Camera-type eye (tissue), 1 donor: ENCODE measurements at places on chromosomes 2 and 18. TPM values are rescaled to one million over a fixed set of nuclear protein-coding genes. Genes with fewer than 3 reads are reported as not detected.

Gene FSHR
- not detected for total RNA-seq

Gene NEU2
- not detected for total RNA-seq

Gene EFEMP1
- total RNA-seq: 228 TPM

Gene C18orf54
- 11.0 TPM for total RNA-seq

Gene RIT2
- total RNA-seq: 0.38 TPM

Gene STAT4
- 5.8 TPM for total RNA-seq

Gene SPDYA
- 3.7 TPM for total RNA-seq

Gene FOXI3
- 7.1 TPM for total RNA-seq

Gene SMAD2
- 328 TPM for total RNA-seq

Gene MC2R
- not detected for total RNA-seq

Gene ERICH2
- total RNA-seq: not detected

Gene SLC8A1
- 138 TPM for total RNA-seq

Gene VIT
- 38.7 TPM for total RNA-seq

Gene DRC1
- total RNA-seq: 1.3 TPM

Gene KCNG2
- total RNA-seq: 1.9 TPM

Gene MOGAT1
- not detected for total RNA-seq

Gene GALNT3
- 6.8 TPM for total RNA-seq

Gene DSG2
- total RNA-seq: 18.5 TPM

Gene TMEM182
- total RNA-seq: 42.3 TPM

Gene GDF7
- total RNA-seq: 1.9 TPM

Gene MTX2
- 29.2 TPM for total RNA-seq

Gene CLEC4F
- 9.1 TPM for total RNA-seq

Gene LRRC30
- total RNA-seq: 0.49 TPM

Gene DSG4
- not detected for total RNA-seq

Gene HSBP1L1
- 6.3 TPM for total RNA-seq

Gene PAX8
- 3.7 TPM for total RNA-seq

Gene ABI2
- total RNA-seq: 118 TPM
